Tibial nerve (tissue), 4 donors: ENCODE measurements at places on chromosomes 3 and 15.

- DNase-seq = no peak
These were observed 1.4 kb downstream of the NDUFB4 start for GRCh38 chr3:120597445-120598049.

DNA sequence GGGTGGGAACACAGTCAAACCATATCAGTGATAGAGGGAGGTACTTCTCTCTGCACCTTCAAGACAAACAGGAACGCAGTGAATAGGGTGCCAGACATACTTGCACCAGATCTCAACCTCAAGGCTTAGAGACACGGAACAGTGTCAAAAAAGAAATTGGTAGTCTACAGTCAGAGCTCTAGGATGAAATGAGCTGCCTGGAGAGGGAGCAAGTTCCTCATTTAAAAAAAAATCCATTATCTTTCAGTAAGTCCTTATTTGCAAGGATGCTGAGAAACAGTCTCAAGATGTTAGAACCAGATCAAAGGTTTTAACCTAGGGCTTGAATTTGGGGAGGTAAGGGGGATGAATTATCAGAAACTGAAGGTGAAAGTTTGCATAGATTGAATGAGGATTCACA, 20.2 kb upstream of the LMCD1 start:
- no peak for DNase-seq

DNA sequence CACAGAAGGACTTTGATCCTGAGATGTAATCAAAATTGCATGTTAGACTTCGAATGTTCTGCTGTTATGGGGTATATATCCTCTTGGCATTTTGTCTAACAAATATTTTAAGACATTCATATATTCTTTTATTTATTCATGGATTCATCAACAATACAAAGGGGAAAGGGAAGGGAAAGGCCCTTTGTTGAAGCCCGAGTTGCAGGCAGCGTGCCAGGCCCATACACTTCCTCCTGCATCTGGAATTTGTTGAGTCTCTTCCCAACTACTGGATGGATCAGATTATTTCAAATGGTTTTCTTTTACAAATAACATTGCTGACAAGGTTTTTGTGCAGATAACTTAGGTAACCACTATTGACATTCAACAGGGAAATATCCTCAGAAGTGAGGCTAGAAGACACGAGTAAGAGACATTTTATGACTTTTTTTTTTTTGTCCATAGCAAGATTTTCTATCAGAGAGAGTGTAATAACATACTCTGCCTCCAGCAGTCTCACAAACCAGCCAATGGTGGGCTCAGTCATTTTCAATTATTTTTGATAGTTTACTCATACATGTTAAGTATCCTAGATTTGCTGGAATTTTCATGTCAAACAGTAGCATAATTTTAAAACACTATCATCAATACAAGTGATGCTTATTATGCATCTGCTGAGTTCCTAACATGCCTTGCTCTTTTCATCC, 94.3 kb downstream of the RPL39L start:
- no peak for DNase-seq

DNA sequence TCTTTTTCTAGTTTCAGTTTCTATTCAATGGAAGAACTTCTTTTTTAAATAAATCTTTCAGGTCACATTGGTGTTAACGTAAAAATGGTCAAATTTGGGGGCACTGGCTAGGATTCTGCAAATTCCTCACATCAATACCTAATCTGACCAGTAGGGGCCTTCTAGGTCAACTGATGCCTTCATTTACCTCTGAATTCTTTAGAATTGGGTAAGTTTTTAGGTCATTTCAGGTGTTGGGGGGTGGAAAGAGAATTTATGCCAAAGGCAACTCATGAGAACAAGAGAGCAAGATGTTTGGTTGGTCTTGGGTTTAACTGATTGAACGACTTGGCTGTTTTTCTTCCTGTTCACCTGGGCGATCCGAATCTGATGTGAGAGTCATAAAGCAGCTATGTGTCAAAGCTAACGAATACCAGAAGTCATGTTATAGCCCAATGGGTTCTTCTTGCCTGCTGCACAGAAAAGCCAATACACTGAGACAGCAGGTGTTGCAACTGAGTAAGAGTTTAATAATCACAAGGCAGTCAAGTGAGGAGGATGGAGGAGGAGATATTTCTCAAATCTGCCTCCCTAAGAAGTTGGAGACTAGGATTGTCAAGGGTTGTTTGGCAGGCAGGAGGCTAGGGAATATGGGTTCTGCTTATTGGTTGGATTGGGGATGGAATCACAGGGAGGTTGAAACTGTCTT, 15.3 kb downstream of the LRRC49 start:
- DNase-seq = no peak

GRCh38 chr3:36197151-36197550, 183.2 kb upstream of the STAC start:
- DNase-seq = no peak

DNA sequence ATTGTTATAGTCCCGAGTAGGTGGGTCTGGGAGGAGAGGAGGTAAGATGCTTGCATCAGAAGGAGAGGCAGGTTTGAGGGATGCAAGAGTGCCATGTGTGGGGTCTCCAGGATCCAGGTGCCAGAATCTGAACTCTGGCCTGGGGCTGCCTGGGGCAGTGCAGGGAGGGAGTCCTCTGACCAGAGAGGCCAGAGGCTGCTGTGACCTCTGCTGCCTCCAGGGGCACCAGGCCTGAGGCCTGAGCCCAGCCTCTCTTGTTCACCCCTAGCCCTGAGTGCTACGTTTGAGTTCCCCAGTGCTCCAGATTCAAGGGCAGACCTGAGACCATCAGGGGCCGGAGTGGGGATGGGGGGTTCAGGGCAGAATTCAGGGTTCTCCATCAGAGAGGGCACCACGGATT, 7.4 kb downstream of the SLC38A3 start:
- DNase-seq = no peak

DNA sequence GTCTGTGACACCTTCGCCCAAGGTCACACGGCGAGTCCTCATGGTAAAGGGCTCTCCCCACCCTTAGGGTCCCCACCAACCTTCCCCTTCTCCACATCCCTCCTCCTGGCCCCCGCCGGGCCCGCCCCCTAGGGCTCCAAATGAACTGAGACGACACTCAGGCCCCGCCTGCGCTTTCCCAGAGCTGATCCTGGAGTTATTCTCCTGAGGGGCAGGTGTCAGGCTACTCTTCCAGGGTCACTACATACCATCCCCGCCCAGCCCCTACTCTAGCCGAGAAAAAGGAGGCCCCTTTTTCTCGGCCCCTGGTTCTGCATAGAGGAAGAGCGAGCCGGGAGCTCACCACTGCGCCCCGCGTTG, 292 bp downstream of the USP4 start:
- DNase-seq = no peak

- DNase-seq = no peak
These were observed 91.8 kb downstream of the LIPC start for GRCh38 chr15:58523634-58524033.

DNA sequence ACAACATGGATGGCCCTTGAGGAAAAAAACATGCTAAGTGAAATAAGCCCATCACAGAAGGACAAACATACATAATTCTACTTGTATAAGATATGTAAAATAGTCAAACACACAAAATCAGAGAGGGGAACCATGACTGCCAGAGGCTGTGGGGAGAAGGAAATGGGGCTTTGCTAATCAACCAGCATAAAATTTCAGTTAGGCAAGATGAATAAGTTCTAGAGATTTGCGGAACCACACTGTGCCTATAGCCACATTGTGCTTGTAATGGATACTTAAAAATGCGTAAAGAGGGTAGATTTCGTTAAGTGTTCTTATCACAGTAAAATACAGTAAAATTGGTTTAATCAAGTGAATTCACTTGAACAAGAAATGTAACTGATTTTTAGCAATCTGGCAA, 33.7 kb upstream of the SPTBN5 start:
- DNase-seq = no peak
